GM03348 (cell line): ENCODE measurements at places on chromosomes 2 and 18.

GRCh38 chr2:71716697-71717624 is 263.6 kb downstream of the DYSF start:
- peak; percentile 93 for DNase-seq

DNA sequence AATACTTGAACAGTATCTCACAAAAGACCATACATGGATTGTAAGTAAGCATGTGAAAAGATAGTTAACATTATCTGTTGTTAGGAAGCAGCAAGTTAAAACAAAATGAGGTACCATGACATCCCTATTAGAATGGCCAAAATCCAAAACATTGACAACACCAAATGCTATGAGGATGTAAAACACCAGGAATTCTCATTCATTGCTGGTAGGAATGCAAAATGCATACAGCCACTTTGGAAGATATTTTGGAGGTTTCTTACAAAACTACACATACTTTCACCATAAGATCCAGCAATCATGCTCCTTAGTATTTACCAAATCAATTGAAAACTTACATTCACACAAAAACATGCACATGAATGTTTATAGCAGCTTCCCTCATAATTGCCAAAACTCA is 30.9 kb upstream of the ICOS start:
- no peak for DNase-seq

GRCh38 chr18:54736981-54737380 is 91.3 kb upstream of the RAB27B start:
- no peak for DNase-seq

- DNase-seq = no peak
Observed at GRCh38 chr2:43553341-43553855, 42.4 kb downstream of the THADA start.

- no peak for DNase-seq
Observed at GRCh38 chr2:112793449-112793978, 9.2 kb upstream of the IL1A start.

DNA sequence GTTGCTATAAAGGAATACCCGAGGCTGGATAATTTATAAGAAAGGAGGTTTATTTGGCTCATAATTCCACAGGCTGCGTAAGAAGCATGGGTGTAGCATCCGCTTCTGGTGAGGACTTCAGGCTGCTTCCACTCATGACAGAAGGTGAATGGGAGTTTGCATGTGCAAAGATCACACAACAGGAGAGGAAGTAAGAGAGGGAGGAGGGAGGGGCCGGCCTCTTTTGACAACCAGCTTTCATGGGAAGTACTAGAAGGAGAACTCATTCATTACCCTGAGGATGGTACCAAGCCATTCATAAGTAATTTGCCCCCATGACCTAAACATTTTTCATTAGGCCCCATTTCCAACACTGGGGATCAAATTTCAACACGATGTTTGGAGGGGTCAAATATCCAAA is 386.8 kb upstream of the NETO1 start:
- DNase-seq = no peak

- no peak for DNase-seq
Observed at GRCh38 chr18:24474406-24474805, 14.0 kb downstream of the HRH4 start.

- no peak for DNase-seq
Observed at GRCh38 chr2:86446060-86446459, 4.9 kb downstream of the KDM3A start.

DNA sequence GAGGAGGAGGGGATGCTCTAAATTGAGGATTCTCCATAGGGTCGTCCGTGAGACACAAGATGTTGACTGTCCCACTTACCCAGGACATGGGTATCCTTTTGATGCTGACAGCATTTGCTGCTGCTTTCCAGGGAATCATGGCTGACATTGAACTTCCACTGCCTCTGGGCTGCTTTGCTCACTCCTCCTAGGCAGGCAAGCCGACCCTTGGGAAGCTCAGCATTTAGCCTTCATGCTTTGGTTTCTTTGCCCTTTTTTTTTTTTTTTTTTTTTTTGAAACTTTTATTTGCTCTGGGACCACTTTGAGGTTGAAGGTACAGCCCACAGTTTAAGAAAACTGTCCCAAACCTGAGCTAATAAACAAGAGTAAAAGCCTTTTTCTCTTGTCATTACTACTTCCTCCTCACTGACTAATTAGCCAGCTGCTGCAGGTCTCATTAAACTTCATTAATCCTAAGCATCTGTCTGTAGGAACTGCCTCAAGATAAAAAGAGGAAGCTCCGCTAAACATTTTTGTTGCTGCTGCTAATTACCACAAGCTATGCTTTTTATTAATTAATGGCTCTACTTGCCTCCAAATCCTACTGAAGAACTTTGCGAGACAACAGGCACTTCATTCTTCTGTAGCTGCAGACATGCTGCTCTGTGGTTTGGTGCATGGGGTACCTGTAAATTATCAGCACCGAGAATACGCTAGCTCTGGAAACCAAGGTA is 125.4 kb downstream of the SPTBN1 start:
- DNase-seq = no peak

DNA sequence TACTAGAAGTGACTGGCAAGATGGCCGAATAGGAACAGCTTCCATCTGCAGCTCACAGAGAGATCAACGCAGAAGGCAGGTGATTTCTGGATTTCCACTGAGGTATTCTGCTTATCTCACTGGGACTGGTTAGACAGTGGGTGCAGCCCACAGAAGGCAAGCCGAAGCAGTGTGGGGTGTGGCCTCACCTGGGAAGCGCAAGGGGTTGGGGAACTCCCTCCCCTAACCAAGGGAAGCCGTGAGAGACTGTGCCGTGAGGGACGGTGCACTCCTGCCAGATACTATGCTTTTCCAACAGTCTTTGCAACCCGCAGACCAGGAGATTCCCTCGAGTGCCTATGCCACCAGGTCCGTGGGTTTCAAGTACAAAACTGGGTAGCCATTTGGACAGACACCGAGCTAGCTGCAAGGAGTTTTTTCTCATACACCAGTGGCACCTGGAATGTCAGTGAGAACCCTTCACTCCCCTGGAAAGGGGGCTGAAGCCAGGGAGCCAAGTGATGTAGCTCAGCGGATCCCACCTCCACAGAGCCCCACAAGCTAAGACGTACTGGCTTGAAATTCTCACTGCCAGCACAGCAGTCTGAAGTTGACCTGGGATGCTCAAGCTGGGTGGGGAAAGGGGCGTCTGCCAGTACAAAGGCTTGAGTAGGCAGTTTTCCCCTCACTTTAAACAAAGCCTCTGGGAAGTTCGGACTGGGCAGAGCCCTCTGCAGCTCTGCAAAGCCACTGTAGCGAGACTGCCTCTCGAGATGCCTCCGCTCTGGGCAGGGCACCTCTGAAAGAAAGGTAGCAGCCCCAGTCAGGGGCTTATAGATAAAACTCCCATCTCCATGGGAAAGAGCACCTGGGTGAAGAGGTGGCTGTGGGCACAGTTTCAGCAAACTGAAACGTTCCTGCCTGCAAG is 40.1 kb downstream of the PLEK start:
- DNase-seq = no peak

GRCh38 chr18:11407940-11408339 is 201.5 kb upstream of the SLC35G4 start:
- DNase-seq = peak; percentile 60

DNA sequence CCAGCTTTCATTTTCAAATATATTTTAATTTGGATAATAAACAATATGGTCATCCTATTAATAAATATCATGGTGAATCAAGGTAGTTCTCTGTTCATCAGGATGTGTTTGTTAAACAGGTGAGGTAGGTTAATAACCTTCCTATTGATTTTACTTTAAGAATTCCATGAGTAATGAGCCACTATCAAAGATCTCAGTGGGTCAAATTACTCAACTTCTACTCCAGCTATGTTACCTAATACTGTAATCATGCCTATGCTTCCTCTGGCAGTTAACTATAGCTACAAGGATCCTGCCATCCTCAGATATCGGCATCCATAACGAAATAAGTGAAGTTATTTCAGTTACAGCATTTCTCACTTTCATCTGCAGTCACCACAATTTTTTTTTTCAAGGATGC is 289.6 kb upstream of the SLC8A1 start:
- DNase-seq = no peak

- peak; percentile 79 for DNase-seq
Observed at GRCh38 chr2:195575879-195576401, 81.1 kb upstream of the SLC39A10 start.

DNA sequence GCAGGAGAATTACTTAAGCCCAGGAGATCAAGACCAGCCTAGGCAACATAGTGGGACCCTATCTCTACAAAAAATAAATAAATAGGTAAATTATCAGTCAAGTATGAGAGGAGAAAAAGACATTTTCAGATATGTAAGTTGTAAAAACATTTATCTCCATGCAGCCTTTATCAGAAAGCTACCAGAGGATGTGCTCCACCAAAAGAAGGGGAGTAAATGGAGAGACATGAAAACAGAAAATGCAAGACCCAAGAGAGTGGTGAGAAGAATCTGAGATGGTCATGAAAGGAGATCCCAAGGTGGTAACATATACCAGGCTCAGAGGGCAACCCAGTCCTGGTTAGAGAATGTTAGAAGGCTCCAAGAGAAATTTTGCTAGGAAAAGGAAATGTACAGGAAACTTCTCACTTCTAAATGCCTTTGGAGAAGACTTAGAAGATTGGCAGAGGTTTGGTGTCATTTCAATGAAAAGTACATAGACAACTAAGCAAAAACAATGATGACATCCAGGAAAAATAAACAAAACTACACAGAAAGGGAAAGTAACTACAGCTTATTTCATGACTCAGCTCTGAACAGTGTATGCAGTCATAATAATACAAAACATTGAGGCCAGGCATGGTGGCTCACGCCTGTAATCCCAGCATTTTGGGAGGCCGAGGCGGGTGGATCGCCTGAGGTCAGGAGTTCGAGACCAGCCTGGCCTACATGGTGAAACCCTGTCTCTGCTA is 19.5 kb downstream of the CIB4 start:
- no peak for DNase-seq

DNA sequence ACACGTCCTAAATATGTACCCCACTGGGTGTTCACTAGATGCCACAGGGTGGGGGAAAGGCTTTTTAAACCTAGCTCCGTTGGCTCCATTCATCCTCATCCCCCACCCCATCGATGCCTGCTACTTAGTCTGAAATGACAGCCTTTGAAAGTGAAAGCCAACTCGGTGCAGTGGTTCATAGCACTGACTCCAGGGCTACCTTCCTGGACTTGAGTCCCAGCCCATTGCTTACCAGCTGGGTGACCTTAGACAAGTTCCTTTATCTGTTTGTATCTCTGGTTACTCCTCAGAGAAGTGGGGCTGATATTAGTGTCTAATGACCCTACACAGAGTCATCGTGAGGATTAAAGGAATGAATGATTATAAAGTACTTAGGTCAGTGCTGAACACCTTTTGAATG is 24.4 kb downstream of the EHD3 start:
- DNase-seq = no peak

DNA sequence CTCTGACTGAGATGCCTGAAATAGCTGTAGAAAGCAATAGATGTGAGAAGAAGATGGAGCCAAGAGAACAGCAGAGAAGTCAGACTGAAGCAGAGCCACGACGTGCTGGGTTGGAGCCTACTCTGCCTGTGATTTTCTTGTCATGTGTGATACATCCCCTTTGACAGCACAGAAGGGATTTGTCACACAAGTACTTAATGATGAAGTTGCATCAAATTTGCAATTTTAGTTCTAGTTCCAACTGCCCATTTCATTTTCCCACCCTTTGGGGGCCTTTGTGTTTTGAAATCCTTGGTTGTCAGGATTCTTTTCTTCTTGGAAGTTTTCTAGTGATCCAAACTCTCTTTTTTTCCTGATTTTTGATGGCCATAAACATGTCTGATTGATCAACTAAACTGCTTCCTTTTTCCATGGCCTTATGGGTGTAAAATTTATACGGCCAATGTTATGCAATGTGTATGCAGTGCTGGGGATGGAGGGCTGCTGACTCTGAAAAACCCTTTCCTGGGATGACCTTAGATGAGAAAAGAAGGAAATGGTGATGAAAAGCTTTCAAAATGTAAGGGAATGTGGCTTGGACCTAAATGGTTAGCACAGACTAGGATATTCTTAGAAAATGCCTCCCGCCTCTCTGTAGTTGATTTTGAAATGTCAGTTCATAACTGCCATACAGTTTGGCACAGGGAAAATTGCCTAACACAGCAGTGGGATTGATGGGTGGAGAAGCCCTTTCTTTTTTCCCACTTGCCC is 9.6 kb upstream of the B3GNT2 start:
- DNase-seq = no peak

DNA sequence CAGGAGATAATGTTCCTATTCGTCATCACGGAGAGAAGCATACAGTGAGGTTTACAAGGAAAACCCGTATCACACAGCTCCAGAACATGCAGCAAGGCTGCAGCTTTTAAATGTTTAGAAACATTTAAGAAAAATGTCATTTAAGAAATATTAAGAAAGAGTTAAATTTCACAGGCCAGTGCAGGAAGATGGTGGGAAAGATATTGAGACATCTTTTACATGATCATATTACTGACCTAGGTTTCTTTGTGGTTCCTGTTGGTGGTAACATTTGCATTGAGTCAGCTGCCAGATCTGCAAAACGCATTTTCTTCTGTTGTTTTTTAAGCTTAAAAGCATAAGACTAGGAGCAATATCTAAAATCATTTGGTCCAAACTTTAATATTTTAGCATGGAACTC is 44.9 kb downstream of the CPO start:
- DNase-seq = no peak

DNA sequence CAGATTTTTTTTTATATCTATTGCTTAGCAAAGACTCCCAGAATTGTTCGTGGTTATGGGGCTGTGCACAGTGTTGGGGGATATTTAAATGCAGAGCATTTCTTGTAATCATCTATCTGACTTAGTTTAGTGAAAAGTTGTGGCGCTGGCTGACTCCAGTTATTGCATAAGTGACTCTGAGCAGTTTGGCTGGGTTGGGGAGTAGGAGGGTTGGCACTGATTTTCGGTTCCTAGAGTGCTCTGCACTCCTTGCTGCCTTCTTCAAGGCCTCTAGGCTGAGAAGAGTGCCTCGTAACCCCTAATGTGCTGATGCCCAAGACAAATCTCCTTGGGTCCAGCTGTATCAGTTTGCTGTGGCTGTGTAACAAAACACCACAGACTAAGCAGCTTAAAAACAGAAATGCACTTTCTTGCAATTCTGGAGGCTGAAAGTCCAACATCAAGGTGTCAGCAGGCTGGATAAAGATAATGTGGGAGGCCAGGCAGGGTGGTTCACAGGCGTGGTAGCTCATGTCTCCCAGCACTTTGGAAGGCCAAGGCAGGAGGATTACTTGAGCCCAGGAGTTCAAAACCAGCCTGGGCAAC is 6.5 kb upstream of the IMPA2 start:
- no peak for DNase-seq

DNA sequence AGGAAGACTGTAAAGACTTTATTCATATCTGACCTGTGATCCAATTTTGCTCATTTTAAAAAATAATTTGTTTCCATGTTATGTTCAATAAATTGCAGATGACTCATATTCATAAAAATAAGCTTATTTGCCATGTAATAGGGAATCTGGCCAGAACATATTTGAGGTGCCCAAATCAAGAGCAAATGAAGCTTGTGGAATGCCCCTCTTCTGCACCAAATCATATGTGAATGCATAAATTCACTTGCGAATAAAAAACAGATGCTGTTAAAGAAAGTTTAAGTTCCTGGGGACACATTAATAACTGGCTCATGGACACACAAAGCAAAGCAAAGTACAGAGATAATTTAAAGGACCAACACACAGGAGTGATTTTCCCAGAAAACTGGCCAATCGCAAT is 279.0 kb upstream of the CDH2 start:
- peak; percentile 36 for DNase-seq
